Midbrain (tissue), 1 donor: ENCODE measurements at places on chromosomes 5 and 9.

DNA sequence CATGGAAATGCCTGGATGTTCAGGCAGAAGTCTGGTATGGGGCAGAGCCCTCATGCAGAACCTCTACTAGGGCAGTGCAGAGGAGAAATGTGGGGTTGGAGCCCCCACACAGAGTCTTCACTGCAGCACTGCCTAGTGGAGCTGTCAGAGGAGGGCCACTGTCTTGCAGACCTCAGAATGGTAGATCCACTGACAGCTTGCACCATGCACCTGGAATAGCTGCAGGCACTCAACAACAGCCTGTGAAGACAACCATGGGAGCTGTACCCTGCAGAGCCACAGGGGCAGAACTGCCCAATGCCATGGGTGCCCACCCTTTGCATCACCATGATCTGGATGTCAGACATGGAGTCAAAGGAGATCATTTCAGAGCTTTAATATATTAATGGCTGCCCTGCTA, 36.9 kb downstream of the TRIP13 start:
- no peak for DNase-seq

DNA sequence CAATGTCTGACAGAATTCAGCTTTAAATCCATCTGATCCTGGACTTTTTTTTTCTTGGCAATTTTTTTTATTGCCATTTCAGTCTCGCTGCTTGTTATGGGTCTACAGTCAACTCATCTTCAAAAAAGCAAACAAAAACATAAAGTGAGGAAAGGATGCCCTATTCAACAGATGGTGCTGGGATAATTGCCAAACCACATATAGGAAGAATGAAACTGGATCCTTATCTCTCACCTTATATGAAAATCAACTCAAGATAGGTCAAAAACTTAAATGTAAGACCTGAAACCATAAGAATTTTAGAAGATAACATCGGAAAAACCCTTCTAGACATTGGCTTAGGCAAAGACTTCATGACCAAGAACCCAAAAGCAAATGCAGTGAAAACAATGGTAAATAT, 389.1 kb upstream of the ST8SIA4 start:
- no peak for DNase-seq

- no peak for DNase-seq
Measured at GRCh38 chr9:14106699-14107098, 207.2 kb downstream of the NFIB start.

DNA sequence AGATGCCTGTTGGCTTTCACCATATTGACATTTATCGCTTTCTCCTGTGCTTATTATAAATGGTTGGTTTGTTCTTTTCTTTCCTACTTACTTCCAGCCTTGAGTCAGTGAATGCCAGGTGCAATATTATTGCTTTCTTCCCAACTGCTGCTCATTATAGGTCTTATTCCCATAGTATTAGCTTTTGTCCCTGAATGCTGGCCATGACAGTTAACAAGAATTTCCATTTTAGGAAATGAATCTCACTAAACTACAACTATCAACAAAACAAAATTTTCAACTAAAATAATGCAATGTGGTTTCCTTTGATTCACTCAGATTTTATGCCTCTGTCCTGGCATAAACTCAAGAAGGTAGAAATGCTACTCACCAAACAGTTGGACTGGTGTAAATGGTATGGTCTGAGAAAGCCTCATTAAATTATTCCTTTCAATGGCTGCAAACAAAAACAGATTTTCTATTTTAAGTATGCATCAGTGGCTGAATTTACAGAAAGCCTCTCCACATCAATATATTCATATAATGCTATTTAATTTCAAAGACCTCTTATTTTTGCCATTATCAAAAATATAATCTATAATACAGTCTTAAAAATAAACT, 145.4 kb downstream of the TRPM6 start:
- no peak for DNase-seq

DNA sequence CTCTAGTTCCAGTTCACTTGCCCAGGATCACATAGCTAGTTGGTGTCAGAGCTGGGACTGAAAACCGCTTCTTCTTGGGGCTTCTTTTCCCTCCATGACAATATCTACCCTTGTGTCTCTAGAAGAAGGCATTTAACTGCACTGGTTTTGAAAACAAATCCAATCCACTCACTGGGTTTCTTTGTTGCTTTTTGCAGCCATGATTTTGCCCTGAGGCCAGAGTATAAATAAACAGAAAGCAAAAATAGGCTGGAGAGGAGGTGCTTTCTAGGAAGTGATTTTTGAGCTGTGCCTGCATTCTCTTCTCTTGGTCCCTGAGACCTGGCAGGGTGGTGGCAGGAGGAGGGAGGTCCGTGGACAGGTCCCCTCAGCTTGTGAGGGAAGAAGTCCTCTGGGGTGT, 6.9 kb upstream of the TRIO start:
- no peak for DNase-seq

- peak; percentile 13 for DNase-seq
Measured at GRCh38 chr5:31148959-31149475, 44.5 kb upstream of the CDH6 start.

GRCh38 chr5:68074633-68075032, 140.9 kb upstream of the PIK3R1 start:
- DNase-seq = no peak

- DNase-seq = peak; percentile 68
Measured at GRCh38 chr9:113345190-113345589, 4.2 kb upstream of the BSPRY start.

DNA sequence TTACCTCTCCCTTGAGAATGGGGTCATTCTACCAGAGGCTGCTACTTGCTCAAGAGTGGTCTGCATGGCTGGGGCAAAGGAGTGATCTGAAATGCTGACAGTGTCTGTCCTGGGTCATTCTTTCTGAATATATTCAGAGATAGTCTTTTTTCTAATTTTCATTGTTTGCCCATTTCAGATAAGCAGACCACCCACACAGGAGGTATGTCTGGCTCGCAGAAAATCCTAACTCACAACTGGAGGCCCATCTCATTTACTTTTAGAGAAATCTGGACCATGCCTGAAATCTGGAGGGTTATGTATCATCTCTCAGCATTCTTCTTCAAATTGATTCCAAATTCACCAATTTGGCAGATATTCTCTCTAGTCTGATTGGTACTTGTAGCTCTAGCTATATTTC, 227.6 kb downstream of the SEC61B start:
- DNase-seq = no peak

GRCh38 chr5:90994796-90995195, 388.3 kb downstream of the ARRDC3 start:
- no peak for DNase-seq

GRCh38 chr9:136292591-136293448, 11.1 kb downstream of the CCDC187 start:
- DNase-seq = no peak

DNA sequence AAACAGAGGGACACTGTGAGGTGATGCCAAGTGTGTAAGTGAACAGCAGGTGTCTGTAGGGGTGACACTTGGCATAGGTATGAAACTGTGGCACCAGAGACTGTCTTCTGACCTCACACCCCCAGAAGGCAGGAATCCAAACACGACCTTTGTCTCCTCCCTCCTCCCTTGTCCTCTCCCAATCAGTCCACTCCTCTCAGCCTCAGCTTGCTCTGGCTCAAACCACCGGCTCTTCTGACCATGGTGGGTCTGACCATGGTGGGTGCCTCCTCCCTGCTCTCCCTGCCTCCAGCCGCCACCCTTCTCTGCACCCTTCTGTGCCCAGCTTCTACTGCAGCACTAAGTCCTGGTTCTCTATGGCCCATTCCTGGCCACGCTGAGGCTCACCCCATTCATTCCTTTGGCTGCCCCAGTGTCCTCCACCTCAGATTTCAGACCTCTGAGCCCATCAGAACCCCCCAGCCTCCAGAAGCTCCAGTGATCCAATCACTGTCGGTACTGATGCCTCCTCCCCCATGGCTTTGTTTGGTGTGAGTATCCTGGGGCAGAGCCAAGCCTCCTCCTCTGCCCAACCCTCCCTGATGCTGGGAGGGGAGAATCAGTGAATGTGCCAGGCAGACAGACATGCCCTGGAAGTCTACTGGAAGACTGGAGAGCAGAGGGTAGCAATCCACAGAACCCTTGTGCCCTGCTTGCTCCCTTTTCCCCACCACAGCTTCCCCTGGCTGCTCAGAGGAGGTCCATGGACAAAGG, 1.7 kb upstream of the ARID3C start:
- DNase-seq = no peak

DNA sequence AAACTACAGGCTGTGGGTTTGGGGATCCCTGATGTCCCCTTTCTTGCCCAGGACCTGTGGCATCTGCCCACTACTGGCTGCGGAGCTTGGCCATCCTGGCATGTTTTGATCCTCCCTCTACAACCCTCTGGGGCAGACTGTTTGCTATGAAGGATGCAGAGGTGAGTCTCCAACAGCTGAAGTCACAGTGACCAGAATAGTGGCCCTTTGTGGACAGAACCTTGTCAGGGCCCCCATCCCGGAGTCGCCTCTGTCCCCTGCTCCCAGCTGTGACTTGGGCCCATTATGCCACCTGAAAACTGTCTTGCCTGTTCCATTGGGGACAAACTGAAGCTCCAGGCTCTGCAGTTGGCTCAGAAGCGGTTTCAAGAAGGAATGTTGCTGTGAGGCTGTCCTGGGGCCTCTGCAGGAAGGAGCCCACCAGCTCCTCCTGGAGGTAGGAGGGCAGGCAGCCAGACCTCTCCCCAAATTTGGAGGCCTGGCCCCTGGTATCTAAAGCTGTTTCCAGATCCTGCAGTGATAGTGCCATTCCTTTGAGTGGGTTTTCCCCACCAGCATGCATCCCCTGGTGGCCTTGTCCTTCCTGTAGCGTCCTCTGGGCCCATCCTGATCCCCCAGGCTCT, 93.3 kb downstream of the BARX1 start:
- DNase-seq = no peak

DNA sequence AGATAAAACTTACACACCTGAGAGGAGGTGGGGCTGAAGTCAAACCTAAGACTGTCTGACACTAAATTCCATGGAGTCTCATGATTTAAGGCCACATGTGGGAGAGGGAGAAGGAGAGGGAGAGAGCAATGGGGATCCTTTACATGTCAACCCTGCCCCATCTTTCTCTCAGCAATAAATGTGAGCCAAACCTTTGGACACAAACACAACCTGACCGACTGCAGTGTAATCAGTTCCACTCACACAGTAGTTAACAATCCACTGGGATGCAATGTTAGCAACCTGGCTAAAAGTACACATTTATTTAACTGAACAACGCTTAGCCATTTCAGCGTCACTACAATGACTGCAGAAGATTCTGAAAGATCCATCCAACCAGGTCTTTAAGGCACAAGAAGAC, 273.0 kb downstream of the GLIS3 start:
- no peak for DNase-seq

DNA sequence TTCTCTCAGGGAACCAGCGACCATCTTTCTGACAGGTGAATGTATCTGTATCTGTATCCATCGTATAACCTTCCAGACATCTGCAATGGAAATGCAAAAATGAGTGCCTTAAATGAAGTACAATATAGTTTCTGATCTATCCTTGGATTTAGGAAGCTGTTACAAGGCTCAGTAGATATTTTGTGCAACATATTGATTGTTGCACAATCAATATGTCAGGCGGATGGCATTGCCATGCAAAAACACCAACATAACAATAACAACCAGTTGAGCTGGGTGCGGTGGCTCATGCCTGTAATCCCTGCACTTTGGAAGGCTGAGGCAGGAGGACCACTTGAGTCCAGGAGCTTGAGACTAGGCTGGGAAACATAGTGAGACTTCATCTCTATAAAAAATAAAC, 66.8 kb upstream of the TXNDC8 start:
- DNase-seq = no peak

DNA sequence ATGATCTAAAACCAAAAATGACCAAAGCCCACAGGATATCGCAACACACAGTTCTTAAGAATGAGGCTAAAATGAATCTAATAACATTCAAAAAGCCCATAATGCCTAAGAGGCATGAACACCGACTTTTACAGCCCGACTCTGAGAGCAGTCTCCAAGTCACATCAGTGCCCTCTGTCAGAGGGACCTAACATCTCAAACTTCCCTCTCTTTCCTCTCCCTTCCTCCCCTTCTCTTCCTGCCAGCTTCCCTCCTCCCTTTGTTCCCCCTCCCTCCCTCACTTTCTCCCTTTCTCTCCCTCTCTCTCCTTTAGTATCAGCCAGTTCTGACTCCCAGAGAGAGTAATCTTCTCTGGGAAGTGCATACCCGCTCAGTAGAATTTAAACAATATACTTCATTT, 154.4 kb downstream of the GLIS3 start:
- DNase-seq = no peak

- DNase-seq = no peak
Measured at GRCh38 chr5:74237571-74238145, 402.9 kb downstream of the ENC1 start.

GRCh38 chr9:26813247-26813646, 79.4 kb downstream of the CAAP1 start:
- DNase-seq = no peak

- no peak for DNase-seq
Measured at GRCh38 chr5:95177456-95177855, 107.4 kb downstream of the MCTP1 start.

- no peak for DNase-seq
Measured at GRCh38 chr5:59125011-59125961, 542.4 kb downstream of the RAB3C start.

DNA sequence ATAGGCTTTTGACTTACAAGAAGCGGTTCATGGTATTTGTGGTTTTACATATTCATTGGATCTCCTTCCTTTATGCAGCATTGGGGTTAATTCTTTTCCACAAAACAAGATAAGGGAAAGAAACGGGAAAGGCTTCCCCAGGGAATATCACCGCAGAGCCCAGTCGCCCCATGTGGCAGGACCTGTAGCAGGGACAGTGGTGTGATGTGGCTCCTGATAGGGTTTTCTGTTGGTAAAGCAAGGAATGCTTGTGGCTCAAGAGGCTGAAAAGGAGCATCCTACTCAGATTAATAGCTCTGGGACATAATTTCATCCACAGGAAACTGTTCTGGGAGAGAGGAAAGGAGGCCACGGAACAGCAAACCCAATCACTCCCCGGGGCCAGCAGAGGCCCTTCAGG, 699.9 kb downstream of the MTRR start:
- DNase-seq = no peak

GRCh38 chr9:928363-929042, 48.0 kb upstream of the DMRT3 start:
- DNase-seq = no peak

DNA sequence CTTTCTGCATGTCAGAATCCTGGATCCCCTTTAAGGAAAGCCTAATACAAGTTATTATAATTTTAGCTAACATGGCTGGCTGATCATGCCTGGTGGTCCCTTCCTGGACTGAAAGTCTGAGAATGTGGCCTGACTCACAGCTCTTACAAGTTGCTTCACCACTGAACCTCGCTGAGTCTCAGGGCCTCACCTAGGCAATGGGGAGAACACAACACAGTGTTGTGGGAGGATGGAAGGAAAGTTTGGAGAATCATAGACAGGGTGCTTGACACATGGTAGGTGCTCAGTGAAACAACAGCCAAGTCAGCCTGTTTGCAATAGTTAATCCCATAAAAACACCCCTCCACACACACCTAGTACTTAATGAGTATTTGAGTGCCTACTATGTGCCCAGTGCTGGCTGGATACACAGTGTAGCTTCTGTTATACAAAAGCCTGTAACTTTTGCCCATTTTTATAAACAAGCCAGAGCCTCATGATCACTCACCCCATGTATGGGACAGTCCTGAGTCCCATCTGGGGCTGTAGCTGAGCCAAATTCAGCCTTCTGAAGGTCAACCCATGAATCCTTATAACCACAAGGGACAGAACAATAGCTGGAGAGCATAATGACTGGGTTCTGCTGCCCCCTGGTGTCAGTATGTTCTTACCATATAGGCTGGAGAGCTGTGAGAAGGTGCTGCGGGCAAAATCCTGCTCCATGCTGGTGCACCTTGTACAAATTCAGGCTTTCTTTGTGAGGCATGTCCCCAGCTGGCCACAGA, 3.9 kb downstream of the ACSL6 start:
- DNase-seq = peak; percentile 88

- no peak for DNase-seq
Measured at GRCh38 chr9:133233681-133234432, 24.8 kb upstream of the OBP2B start.

GRCh38 chr5:98464737-98465330, 308.6 kb upstream of the RGMB start:
- DNase-seq = no peak
